ENCODE measurements at places on chromosomes 5 and 9. TPM values are rescaled to one million over a fixed set of nuclear protein-coding genes. Genes with fewer than 3 reads are reported as not detected.

IRF1 gene
- total RNA-seq: 10.9 TPM

PCA3 gene
- total RNA-seq: not detected

- DNase-seq: no peak
- H3K4me1 ChIP-seq: peaks cover 94% of the 10 kb centered on the region
- H3K27ac ChIP-seq: peak overlapping the region; percentile 86
- H3K36me3 ChIP-seq: peaks cover 4% of the 10 kb centered on the region
- H3K4me3 ChIP-seq: peak overlapping the region; percentile 23
Measured at GRCh38 chr5:16492398-16493140, 27.0 kb upstream of the ZNF622 start.

DNA sequence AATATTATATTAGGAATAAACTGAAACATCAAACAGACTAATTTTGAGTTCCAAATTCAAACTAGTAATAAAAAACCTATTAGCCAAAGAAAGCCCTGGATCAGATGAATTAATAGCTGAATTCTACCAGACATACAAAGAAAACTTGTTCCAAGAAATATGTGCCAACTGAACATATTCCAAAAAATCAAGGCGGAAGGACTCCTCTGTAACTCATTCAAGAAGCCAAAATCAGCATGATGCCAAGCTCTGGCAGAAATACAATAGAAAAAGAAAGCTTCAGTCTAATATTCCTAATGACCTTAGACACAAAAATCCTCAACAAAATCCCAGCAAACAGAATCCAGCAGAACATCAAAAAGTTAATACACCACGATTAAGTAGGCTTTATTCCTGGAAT is 619.1 kb upstream of the COX7C start:
- DNase-seq: no peak
- H3K4me1 ChIP-seq: no peaks in the 10 kb centered on the region
- no peaks in the 10 kb centered on the region for H3K36me3 ChIP-seq
- no peak overlapping the region for H3K4me3 ChIP-seq
- no peaks in the 10 kb centered on the region for H3K27me3 ChIP-seq

- H3K27me3 ChIP-seq: no peaks in the 10 kb centered on the region
- no peak for DNase-seq
- H3K4me1 ChIP-seq: peaks cover 69% of the 10 kb centered on the region
- no peak overlapping the region for H3K4me3 ChIP-seq
Measured at GRCh38 chr9:93620041-93620506, 43.7 kb downstream of the PHF2 start.

DNA sequence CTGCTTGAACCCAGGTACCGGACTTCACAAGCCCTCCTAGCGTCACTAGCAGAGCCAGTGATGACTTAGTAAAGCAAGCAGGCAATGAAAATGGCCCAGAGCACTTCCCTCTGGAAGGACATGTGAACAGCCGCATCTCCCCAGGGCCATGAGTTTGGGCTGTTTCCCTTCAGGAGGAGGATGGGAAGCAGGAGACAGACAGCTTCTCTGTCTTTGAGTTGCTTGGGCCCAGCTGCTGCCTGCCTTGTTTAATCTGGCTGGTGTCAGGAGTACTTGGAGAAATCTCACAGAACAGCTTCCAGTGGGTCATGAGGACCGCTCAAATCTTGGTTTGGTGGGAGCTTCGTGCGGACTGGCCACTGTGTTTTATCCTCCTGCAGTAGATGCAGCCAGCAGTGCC is 25.4 kb upstream of the WWC1 start:
- H3K4me3 ChIP-seq: no peak overlapping the region
- peaks cover 24% of the 10 kb centered on the region for H3K36me3 ChIP-seq
- no peaks in the 10 kb centered on the region for H3K27me3 ChIP-seq
- H3K4me1 ChIP-seq: peaks cover 17% of the 10 kb centered on the region
- no peak overlapping the region for H3K27ac ChIP-seq
- peak; percentile 57 for DNase-seq

CD180 gene
- 0.44 TPM for total RNA-seq

Data from left ventricle myocardium inferior (tissue), 1 donor.